NCI-H524 (cell line): ENCODE measurements at places on chromosomes 1 and 21.

GRCh38 chr1:109237512-109237911 is 11.8 kb upstream of the CELSR2 start:
- DNase-seq, result no peak

DNA sequence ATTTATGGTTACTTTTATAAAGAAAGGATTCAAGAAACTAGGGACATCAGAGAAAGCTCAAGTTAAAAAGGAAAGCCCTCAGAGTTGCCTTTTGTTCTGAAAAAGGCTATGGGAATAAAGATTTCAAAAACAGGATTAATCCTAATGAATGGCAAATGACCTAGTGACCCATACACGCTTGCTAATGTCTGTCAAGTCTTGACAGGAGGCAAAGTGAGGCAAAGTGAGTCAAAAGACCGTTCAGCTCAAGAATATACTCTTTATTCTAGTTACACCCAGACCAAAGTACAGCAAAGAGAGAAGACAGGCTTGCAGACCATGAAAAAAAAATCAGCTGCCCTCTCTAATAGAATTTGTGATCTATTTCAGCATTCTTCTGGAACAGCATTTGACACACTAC is 3.5 kb downstream of the ZNF436 start:
- DNase-seq, result no peak

DNA sequence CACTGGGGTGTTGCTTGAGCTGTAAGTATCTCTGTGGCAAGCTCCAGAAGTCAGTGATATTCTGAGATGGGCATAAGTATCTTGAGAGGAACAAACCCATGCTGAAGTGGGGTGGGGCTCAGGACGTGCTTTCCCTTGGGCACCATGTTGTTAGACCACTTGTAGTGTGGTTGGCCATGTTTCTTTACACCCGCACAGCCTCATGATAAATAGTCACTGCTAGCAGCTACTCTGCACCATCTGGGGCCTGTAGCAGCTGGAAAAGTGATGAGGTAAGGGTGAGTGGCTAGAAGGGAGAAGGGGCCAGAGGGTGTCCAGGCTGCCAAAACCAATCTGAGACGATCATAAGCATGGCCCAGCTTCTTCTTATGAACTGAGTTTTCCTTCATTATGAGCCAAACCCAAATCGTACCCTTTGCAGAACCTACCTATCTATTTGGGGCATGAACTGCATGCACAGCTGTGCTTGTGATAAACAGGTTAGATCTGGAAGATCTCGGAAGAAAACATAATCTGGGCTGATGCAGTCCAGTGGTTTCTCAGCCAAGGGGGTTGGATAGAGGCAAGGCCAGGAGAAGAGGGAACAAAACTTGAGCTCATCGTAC is 91.9 kb upstream of the IRF2BP2 start:
- no peak for DNase-seq

DNA sequence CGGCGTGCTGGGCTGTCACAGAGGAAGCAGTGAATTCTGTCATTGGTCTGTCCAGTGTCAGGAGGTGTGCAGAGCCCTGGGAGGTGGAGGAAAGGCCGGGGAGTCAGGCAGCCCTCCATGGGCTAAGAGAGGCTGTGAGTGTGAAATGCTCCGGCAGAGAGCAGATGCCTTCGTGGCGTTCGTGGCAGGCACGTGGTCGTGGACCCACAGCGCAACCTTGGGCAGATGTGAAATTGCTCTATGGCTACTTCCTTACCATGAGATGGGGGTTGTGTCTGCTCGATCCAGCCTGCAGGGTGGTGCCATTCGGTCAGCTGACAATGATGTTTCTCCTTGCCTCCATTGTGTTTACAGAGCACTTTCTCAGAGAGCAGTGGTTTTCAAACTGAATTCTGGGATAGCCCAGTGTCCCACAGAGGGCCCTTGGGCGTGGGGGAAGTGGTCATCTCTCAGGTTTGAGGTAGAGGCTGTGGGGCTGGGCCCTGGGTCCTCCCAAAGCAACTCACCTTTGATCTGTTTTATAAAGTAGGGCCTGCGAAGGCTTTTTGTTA is 27.9 kb downstream of the TNFRSF1B start:
- DNase-seq, result no peak

DNA sequence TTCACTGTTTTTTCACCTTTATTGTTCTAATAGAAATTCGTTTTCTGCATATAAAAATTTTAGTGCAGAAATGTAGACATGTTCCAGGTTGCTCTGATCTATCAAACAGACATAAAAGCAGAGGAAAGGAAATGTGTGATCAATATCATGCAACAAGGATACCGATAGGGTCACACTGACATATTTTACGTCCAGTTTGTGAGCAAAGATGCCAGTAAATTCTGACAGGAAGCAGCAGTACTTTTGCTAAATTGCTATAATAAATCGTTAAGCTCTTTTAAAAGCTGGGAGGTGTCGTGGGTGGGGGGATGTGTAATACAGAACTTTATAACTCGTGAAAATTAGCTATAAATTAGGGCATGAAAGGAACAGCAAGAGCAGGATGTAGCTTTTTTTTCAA is 955.2 kb downstream of the BRINP3 start:
- no peak for DNase-seq

DNA sequence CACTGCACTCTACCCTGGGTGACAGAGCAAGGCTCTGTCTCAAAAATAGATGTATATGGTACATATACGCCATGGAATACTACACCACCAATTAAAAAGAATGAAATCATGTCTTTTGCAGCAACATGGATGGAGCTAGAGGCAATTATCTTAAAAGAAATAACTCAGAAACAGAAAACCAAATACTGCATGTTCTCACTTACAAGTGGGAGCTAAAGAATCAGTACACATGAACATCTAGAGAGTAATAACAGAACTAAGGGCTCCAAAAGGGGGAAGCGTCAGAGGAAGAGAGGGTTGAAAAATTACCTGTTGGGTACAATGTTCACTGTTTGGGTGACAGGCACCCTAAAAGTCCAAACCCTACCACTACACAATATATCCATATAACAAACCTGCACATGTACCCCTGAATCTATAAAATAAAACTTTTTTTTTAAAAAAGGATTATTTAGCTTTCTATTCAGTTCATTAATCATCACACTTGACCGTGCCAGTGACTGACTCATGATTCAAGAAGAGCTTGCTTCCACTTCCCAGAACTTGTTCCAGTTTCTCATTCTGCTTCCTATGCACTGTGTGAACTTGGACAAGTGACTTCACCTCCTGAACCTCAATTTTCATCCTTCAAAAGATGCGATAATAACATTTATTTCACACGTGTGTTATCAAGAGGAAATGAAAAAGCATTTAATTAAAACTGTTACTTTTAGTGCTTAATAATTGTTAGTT is 109.6 kb downstream of the PLPP3 start:
- no peak for DNase-seq

DNA sequence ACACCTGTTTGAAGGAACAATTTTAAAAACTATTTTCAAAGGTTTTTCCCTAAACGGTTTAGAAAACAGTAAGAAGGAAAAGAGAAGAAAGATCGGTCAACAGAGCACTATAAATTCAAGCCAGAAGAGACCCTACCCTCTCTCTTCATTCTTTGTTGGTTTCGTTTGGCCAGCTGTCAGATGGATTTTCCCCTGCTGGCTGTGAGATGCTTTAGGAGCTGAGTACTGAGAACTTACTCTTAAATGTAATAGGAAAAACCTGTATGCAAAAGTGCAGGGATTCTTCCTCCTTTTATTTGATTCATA is 1.3 kb upstream of the TXNIP start:
- peak; percentile 48 for DNase-seq

DNA sequence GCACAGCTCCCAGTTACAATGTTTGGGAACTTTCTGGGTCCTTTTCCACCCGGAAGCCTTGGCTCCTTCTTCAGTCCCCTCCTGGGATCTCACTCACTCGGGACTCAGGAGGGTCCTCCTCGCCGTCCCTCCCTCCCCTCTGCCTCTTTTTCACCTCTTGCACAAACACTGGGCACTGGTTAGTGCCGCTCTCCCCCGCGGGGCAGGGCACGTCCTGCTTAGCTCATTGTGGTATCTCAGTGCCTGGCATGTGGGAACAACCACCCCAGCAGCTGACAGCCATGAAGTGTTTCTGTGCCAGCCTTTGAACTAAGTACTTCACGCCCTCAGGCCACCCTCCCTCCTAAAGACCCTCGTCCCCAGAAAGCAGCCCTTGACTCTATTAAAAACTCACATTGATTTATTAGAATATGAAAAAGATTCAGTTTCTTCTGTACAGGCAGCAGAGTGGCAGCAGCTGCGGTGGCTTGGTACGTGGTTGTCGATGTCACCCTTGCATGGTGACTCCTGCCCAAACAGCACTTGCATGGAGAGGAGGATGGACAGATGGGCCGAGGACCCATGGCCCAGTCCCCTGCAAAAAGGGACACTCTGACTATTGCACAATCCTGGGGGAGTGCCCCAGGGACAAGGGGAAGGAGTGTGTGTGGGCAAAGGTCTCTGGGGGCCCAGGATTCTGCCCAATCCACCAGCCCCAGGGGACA is 56.3 kb downstream of the SLC9A1 start:
- no peak for DNase-seq

DNA sequence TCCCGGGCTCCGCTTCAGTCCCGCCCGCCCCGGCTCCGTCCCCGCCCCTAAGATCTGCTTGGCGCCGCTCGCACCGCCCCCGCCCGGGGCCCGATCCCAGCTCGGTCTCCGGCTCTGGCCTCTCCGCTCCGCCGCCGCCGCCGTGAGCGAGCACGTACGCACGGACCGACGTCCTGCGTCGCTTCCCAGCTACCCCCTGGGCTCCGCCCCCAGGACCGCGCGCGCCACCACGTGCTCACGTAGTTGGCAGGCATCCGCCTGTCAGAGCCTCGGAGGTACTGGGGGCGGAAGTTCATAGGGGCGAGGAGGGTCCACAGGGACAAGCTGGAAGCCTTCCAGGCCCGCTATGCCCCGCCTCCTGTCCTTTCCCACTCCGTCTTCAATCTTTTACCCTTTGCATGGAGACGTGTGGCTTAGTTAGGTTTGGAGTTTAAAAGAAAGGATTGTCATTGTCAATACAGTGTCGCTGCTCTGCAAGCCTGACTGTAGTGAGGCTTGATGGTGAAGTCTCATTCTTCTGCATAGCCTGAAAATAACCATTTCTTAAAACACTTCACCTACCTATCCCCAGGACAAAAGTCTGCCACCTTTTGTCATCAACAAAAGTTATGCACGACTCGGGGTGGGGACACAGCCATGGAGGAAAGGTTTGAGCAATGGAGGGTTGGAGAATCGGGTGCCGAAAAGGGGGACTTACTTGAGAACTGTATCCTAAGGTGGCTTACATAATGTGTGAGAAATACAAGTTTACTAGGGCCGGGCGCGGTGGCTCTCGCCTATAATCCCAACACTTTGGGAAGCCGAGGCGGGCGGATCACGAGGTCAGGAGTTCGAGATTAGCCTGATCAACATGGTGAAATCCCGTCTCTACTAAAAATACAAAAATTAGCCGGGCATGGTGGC is at the start of gene CLK2:
Gene CLK2 (minus strand): TSS at position 162 of the 903 bp plus-strand sequence. CDS start 2,527 bp downstream, outside the sequence.
- peak; percentile 92 for DNase-seq

GRCh38 chr21:33871171-33871570 is 44.4 kb downstream of the ATP5PO start:
- DNase-seq, result no peak

DNA sequence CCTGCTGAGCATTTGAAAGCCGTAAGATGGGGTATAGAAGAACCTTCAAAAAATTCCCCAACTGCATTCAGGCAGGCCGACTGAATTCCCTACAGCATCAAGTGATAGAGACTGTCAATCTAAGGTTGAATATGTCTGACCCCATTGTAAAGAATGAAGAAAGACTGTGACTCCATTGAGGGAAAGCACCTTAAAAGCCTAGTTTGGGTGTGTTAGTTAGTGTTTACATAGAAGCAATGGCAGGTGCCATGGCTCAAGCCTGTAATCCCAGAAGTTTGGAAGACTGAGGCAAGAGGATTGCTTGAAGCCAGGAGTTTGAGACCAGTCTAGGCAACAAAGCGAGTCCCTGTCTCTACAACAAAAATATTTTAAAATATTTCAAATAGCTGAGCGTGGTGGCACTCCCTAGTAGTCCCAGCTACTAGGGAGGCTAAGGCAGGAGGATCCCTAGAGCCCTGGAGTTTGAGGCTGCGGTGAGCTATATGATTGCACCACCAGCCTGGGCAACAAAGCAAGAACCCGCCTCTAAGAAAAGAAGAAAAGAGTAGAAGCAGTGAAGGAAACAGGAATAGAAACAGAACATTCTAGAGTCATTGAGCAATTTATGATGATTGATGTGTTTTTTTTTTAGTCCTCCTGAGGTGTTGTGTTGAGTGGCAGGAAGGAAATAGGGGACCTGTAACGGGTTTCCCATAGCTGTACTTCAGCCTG is 15.4 kb downstream of the POLR3GL start:
- DNase-seq, result no peak

- DNase-seq, result no peak
These were observed 8.3 kb downstream of the ASAP3 start for GRCh38 chr1:23475641-23476040.

DNA sequence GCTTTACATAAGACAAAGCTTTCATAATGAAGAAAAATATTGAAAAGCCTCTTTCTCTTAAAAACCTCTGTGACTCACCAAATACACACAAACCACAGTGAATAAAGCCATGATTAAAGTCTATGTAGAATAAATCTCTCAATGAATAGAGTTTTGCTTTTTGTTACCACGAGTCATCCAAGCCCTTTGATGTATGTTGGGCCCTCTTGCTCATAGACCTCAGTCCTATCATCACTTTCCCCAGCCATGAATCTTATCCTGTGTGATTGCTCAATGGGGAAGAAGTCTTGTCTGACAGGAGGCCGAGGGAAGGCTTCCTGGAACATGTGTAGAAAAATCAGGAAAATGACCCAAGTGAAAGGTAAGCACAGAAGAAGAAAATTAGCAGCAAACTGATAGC is 60.8 kb downstream of the NGF start:
- no peak for DNase-seq

DNA sequence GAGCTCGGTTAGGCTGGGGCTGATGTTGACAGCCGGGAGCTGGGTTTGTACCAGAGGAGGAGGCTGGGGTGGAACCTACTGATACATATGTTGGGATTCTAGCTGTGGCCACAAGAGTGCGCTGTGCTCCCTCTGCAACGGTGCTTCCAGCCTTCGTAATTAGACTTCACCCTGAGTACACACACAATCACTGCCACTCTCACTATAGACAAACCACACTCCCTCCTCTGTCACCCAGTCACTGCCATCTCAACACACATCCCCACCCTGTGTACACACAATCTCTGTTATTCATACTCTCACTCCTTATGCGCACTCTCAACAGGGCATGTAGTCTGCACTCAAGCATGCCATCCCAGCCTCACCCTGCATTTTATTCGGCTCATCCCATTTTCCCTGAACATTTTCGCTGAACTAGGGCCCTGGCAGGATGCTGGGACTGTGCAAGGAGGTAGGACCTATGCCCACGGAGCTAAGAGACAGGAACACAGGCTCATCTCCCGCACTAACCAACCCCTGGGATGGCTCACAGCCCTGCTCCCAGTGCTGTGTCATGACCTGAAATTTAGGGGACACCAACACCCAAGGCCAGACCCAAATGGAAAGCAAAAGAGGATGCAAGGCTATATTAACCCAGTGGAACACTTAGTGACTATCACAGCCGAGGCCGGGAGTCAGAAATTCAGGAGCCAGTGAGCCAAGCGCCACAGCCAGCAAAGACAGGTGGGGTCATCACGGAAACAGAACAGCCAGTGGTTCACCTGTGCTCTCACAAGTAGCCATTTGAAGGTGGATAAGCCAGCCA is 5.7 kb downstream of the GJB3 start:
- peak; percentile 21 for DNase-seq

- no peak for DNase-seq
These were observed 18.1 kb downstream of the RSBN1 start for GRCh38 chr1:113793878-113794834.
